ENCODE measurements at places on chromosomes 1 and 21.

GRCh38 chr1:94093996-94094395 is 27.0 kb downstream of the ABCA4 start:
- no peak overlapping the region for H3K4me3 ChIP-seq
- no peak overlapping the region for H3K27ac ChIP-seq
- no peaks in the 10 kb centered on the region for H3K36me3 ChIP-seq
- no peak for DNase-seq
- peaks cover 7% of the 10 kb centered on the region for H3K27me3 ChIP-seq

- H3K4me3 ChIP-seq = no peak overlapping the region
- no peaks in the 10 kb centered on the region for H3K36me3 ChIP-seq
- DNase-seq = no peak
- no peak overlapping the region for H3K27ac ChIP-seq
Observed at GRCh38 chr1:62285984-62286785, 33.0 kb downstream of the KANK4 start.

DNA sequence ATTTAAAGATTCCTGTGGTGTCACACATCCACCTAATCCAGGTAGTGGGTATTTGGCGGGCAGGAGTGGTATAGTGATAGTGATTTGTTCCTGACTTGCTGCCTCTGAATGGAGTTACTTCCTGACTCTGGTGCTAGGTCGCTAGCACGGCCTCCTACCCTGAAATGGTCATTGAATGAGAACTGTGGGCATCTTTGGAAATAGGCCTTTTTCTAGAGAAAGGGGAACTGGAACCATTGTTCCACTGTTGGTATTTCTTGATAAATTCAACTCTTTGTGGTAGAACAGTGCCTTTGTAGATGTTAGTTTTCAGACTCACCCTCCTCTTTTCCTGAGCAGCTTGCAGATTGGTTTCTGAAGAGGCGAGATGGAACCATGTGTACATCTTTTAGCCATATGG is 1.5 kb downstream of the QSOX1 start:
- no peaks in the 10 kb centered on the region for H3K36me3 ChIP-seq
- peak overlapping the region; percentile 85 for H3K4me3 ChIP-seq
- no peaks in the 10 kb centered on the region for H3K27me3 ChIP-seq
- H3K4me1 ChIP-seq = peaks cover 28% of the 10 kb centered on the region
- peak overlapping the region; percentile 37 for H3K27ac ChIP-seq
- DNase-seq = no peak

- H3K36me3 ChIP-seq = no peaks in the 10 kb centered on the region
- no peaks in the 10 kb centered on the region for H3K27me3 ChIP-seq
- no peak overlapping the region for H3K27ac ChIP-seq
- H3K4me3 ChIP-seq = no peak overlapping the region
- peaks cover 6% of the 10 kb centered on the region for H3K4me1 ChIP-seq
Observed at GRCh38 chr1:1278620-1279019, 1.6 kb upstream of the SCNN1D start.

DNA sequence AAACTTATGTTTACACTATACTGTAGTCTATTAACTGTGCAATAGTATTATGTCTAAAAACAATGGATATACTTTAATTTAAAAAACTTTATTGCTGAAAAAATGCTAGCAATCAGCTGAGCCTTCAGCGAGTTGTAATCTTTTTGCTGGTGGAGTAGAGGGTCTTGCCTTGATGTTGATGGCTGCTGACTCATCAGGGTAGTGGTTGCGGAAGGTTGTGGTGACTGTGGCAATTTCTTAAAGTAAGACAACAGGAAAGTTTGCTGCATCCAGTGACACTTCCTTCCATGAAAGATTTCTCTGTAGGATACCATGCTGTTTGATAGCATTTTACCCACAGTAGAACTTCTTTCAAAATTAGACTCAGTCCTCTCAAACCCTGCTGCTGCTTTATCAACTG is 234.7 kb upstream of the CSF3R start:
- no peaks in the 10 kb centered on the region for H3K36me3 ChIP-seq
- DNase-seq = no peak
- peaks cover 5% of the 10 kb centered on the region for H3K4me1 ChIP-seq
- H3K27me3 ChIP-seq = peaks cover 31% of the 10 kb centered on the region
- no peak overlapping the region for H3K27ac ChIP-seq

GRCh38 chr1:151619489-151620093 is 7.7 kb downstream of the SNX27 start:
- no peak for DNase-seq
- no peak overlapping the region for H3K4me3 ChIP-seq
- peaks cover 40% of the 10 kb centered on the region for H3K4me1 ChIP-seq
- no peak overlapping the region for H3K27ac ChIP-seq

- no peak overlapping the region for H3K27ac ChIP-seq
- no peaks in the 10 kb centered on the region for H3K27me3 ChIP-seq
- no peak for DNase-seq
- no peak overlapping the region for H3K4me3 ChIP-seq
- H3K36me3 ChIP-seq = no peaks in the 10 kb centered on the region
Observed at GRCh38 chr1:177600936-177601335, 368.9 kb downstream of the SEC16B start.

GRCh38 chr1:75092141-75092540 is 42.0 kb upstream of the LHX8 start:
- DNase-seq = no peak
- no peaks in the 10 kb centered on the region for H3K4me1 ChIP-seq
- H3K27me3 ChIP-seq = no peaks in the 10 kb centered on the region
- H3K27ac ChIP-seq = no peak overlapping the region
- H3K36me3 ChIP-seq = no peaks in the 10 kb centered on the region
- H3K4me3 ChIP-seq = no peak overlapping the region

DNA sequence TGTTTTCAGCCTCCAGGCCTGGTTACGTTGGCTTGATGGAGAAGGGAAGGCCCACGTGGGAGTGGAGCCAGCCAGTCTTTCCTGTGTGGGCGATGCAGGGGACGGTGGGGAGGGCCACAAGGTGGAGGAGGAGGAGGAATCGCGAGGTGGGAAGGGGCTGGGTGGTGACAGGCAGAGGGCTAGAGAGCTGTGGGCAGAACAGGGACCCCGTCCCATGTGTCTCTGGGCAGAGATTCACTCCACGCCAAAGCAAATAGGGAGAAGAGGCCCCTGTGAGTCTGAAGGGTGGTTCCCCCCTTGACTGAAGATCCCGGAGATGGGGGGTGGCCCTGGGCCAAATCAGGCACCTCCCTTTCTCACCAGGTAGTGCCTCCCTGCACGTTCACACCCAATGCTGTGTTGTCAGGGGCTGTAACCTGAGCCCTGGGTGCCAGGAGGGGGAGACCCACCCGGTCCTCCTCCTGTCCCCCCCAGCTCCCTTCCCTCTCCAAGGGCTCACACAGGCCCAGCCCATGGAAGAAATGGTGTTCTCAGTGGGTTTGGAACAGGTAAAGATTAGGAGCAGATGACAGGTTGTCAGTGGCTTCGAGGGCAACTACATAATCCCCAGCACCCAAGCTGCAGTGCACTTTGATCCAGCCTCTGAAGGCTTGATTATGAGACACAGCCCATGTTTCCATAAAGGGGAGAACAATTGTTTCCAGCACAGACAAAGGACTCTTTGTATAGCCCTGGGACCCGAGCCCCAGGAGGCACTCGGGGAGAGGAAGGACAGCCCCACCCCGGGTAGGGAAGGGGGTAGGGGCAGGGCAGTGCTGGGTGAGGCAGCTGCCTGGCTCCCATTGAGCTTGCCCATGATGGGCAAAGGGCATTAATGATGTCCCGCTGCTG is 37.7 kb upstream of the GPR37L1 start:
- H3K27me3 ChIP-seq = no peaks in the 10 kb centered on the region
- no peak for DNase-seq
- no peaks in the 10 kb centered on the region for H3K4me1 ChIP-seq
- H3K27ac ChIP-seq = no peak overlapping the region
- no peaks in the 10 kb centered on the region for H3K36me3 ChIP-seq

- no peak for DNase-seq
- no peaks in the 10 kb centered on the region for H3K36me3 ChIP-seq
- H3K4me1 ChIP-seq = no peaks in the 10 kb centered on the region
- no peak overlapping the region for H3K4me3 ChIP-seq
- H3K27me3 ChIP-seq = peaks cover 10% of the 10 kb centered on the region
Observed at GRCh38 chr1:113297749-113298148, 92.6 kb upstream of the MAGI3 start.
